ENCODE measurements at places on chromosomes 7 and 10. TPM values are rescaled to one million over a fixed set of nuclear protein-coding genes. Genes with fewer than 3 reads are reported as not detected.

DNA sequence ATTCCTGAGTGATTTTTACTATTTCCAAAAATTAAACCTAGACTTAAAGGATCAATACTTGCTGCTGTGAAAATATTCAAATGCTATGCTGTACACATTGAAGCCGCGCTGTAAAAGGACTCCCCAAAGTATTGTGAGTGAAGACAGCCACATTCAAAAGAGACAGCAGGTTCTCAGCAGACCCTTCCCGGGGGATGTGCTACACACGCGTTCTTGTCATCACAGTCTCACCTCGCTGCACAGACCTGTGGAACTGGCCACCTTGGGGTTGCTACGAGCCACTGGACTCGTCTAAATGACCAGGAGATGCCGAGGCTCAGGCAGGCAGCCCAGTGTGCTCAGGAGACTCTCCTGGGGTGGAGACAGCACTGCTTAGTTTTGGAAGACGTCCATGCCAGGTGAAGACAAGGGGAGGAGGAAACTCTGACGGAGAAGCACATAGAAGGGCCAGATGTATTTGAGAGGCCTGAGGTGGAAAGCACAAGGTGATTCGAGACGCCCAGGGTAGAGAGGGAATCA, 367.7 kb upstream of the SHH start:
- no peak for DNase-seq

- no peak for DNase-seq
Observed at GRCh38 chr7:111262293-111263116, 171.6 kb downstream of the LRRN3 start.

DNA sequence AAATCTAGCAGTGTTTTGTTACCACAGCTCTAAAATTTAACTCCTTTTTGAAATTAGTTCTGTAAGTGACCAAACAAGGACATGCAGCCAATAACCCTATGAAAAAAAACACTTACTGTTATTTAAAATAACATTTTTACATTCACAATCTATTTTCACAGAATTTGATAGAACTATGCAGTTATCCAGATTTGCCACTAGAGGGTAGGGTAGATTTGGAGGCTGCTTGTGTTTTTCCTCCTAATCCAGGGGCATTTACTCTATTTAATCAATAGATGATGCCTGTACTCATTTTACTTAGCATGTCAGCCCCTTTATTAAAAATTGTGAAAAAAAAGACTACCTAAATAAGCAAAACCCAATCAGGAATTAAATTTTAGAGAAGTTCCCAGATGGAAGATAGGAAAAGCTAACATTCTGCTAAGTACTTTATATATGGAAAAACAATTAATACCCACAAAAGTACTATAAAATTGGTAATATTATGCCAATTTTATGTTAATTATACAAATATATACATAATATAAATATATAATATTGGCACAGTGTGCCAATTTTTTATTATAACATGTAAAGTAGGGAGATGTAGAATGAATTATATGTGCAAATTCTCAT, 18.1 kb upstream of the LIPK start:
- peak; percentile 41 for DNase-seq

Gene PRKAG2
- total RNA-seq = 8.8 TPM

Gene SCD
- 867 TPM for total RNA-seq

DNA sequence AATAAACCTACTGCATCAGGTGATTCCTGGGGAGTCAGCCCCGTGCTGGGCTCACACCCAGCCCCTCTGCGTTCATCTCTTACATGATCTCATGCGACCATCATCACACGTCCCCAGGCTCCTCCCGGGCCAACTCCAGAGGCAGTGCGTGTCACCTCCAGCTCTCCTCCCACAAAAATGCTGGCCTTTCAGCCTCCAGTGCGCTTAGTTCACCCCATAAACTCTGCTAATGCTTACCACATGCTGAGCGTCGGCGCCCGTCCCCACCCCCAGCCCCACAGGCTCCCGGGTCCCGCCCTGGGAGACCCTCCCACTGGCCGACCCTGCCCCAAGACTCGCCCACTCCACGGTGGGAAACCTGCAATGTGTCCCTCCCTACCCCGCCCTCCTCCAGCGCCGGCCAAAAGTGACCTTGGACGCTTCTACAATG, 816 bp upstream of the SDK1 start:
- DNase-seq = no peak

DNA sequence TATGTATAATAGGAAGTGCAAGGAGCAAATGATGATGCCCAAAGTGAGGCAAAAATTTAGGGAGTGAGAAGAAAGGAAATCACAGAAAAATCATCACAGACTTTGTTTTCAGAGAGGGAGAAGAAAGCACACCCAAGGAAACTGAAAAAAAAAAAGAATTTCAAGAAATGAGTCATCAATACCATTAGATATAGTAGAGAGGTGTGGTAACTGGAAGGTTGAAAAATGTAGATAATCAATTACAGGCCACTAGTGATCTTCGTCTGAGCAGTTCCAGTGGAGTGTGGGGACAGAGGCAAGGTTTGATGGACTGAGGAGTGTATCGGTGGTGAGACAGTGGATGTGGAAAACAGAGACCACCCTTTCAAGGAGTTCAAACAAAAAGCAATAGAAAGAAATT, 31.7 kb downstream of the ASB4 start:
- no peak for DNase-seq

DNA sequence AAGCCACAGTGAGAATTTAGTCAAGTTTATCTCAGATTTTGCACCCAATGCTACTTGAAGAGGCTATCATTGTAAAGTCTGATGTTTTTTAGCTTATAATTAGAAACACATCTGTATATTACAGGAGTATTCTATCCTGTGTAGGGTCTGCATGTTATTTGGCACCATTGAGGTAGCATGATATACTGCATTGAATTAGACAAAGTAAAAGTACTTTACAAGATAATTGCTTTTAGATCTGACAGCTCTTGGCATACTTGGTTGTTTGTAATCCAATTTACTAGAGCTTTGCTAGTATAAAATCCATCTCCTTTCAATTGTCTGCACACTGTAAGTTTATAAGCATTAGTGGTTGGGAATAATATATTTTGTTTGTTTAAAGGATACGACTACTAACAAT, 714.3 kb downstream of the ANKRD7 start:
- no peak for DNase-seq

Gene CEP55
- 30.3 TPM for total RNA-seq

- DNase-seq = peak; percentile 16
Observed at GRCh38 chr7:54394834-54395233, 147.3 kb upstream of the VSTM2A start.

- no peak for DNase-seq
Observed at GRCh38 chr10:131202990-131203389, 108.5 kb downstream of the TCERG1L start.

- DNase-seq = no peak
Observed at GRCh38 chr7:21902240-21902639, 43.5 kb downstream of the CDCA7L start.

GRCh38 chr10:110076559-110077318, 69.0 kb downstream of the ADD3 start:
- peak; percentile 96 for DNase-seq

DNA sequence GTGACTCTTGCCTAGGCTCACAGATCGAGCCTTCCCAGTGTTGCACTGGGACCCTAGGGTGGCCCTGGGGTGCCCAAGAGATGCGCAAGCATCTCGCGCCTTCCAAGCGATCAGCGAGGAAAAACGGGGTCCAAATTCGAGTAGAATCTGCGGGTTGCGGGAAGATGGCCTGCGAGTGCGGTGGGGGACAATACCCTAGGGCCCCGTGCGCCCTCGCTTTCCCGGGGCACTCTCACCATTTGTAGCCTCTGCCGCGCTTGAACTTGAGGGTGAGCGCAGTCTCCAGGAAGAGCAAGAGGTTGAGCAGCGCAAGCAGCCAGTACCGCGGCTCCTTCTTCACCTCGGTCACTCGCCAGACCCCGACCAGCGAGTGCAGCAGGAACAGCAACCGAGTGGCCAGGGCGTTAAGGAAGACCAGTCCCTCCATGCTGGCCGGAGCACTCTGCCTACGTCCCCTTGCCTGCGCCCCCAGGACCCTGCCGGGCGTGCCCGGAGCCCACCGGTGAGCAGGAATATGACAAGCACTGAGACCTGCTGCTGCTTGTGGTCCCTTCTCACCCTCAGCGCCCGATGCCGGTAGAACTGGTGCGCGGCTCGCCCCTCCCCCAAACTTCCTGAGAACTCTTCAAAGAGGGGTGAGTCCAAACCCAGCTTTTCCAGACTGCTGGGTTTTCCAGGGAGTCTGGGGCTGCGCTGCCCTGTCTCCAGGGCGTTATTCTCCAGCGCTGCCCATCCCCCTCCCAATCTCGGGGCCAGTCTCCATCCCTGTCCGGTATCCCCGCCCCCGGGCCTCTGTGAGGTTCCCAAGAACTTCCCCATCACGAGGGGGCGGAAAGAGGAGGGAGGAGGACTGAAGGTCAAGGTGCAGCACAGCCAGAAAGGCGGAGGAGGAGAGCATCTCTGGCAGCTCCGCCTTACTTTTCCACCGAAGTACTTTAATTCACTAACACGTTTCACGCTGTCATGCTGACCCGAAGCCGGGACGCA, at the start of gene TMEM26:
Gene TMEM26 (minus strand): TSS at position 727 of the 987 bp plus-strand sequence. CDS start 300 bp downstream, at position 427.
- DNase-seq = no peak

DNA sequence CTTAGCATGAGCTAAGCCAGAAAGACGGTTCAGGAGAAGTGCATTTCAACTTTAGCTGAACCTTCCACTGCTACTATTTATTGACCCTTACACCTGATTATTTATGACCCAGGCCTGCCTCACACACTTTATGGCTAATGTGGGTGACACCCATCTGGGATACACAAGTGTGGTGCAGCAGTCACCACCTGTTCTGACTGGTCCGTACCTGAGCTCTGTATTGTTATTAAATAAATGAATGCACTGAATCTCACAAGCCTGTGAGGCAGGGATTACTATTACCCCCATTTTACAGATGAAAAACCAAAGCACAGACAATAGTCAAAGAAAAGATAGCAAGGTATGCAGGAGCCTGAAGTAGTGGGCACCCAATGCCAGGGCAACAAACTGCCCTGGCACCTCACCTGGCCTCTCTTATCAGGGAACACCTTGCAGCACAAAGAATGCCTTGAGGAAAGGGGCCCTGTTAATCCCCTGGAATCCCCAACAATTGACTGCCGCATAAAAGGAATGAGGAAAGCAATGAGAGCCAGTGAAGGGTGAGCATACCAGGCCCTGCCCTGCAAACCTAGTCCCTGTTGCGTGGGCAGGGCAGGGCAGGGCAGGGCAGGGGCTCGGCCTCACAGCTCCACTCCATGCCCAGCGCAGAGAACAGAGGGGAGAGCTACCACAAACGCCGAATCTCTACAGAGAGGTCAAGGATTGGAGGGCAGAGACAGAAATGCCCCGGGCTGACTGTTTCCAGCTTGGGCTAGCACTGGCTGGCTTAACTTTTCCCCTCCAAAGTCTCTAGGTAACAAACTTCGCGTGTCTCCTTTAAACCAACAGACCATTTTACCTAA, 1.3 kb downstream of the ANXA11 start:
- DNase-seq = no peak

Gene AP1S1
- 329 TPM for total RNA-seq

DNA sequence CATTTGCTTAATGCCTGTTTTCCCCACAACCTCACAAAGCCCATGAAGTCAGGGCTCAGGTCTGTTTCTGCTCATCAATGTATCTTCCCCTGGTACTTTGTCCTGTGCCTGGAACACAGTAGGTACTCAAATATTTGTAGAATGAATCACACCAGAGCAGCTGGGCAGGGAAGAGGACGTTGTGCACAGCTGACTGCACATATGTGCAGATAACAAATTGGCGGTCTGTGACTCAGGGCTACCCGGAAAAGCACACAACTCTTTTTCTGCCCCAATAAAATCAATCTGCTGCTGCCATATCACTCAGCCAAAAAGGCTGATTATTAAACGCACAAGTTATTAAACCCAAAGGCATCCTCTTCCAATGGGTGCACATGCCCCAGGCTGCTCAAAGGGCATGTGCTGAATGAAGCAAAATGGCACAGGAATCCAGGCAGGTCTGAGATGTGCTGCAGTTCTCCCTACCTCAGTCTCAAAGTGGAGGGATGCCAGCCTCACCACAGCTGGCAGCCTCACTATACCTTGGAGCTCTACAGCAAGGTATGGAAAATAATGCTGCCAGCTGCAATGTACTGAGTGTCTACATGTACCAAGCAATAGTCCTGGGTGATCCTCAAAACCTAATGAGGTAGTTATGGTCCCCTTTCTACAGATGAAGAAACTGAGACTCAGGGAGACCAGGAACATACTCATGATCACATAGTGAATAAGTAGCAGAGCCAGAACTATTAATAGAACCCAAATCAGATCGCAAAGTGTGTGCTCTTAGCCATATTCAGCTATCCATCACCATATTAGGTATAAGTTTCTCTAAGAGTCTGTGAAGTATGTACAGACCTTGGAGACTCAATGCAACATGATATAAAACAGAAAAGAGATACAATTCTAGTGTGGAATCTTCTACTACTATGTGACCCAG, 43.4 kb downstream of the SORBS1 start:
- no peak for DNase-seq

GRCh38 chr10:99534450-99534938, 1.8 kb downstream of the NKX2-3 start:
- no peak for DNase-seq

Gene PTPRN2
- total RNA-seq = not detected
